ENCODE measurements at places on chromosomes 2 and 18.

GRCh38 chr2:85998071-85998991 is 107.4 kb downstream of the POLR1A start:
- DNase-seq: no peak

GRCh38 chr2:1736997-1737480 is 7.3 kb downstream of the PXDN start:
- no peak for DNase-seq

GRCh38 chr2:203908066-203908796 is 28.3 kb upstream of the ICOS start:
- DNase-seq: no peak

DNA sequence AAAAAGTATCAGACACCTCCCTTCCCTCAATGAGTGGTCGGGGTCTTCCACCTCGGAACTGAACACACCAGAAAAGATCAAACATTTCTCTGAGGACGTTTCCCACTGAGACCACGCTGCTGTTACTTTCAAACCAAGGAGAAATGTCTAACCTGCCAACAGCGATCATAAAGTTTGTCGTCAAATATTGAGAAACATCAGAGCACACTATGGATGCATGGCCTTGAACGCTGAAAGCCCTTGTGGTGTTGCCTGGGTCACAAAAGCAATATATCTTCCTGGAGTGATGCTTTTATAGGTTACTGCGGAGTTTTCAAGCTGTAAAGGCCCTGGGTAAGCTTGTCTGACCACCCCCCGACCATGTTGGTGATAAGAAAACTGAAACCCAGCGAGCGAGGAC is 70.2 kb upstream of the ID2 start:
- DNase-seq: no peak

GRCh38 chr2:86543335-86543734 is 19.9 kb downstream of the CHMP3 start:
- no peak for DNase-seq

DNA sequence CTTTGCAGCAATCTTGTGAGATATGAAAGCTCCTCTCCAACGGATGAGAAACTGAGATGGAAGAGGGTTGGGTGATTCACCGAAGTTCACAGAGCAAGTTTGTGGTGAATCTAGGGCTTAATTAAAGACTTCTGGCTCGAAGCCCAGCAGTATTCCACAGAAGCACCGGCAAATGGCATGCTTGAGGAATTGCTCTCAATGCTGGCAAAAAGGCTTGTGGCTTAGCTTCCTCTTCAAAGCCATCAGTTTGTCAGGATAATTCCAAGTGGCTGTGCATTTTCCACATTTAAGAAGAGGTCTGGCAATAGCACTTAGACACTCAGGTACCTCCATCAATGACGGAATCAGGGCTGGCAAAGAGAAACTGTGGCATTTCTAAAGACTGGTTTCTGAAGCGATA is 98.7 kb upstream of the SLC66A3 start:
- no peak for DNase-seq

GRCh38 chr2:190304404-190304803 is 15.2 kb downstream of the HIBCH start:
- no peak for DNase-seq

DNA sequence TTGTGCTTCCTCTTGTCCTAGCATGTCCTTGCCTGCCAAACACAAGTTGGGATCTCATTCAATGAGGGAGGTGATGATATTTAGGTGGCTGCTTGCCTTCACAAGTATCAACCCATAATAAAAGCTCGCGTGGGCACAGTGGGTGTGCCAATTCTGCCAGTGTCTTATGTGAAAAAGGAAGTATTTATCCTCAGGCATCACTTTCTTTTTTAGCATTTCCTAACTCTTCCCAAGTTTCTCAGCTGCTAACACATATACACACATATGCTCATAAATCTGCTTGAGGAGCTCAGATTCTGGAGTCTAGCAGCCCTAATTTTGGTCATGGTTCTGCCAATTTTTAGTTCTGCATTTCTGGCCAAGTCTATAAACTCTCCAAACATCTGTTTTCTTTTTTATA is 319.5 kb upstream of the HNMT start:
- no peak for DNase-seq

DNA sequence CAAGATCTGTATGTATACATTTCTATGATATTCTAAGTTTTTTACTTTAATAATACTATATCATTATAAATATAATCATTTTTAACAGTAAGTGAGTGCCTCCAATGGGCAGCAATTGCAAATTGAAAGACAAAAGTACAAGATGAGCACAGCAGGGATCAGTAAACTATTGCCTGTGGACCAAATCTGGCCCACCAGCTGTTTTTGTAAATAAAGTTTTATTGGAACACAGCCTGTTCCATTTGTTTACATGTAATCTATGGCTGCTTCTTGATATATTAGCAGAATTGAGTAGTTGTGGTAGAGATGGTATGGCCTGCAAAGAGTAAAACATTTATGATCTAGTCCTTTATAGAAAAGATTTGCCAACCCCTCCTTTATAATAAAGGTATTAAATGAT is 43.2 kb downstream of the CHST9 start:
- DNase-seq: no peak

GRCh38 chr2:211930331-211930730 is 608.3 kb downstream of the ERBB4 start:
- no peak for DNase-seq

- no peak for DNase-seq
Measured at GRCh38 chr18:711310-711656, 1.1 kb downstream of the ENOSF1 start.

DNA sequence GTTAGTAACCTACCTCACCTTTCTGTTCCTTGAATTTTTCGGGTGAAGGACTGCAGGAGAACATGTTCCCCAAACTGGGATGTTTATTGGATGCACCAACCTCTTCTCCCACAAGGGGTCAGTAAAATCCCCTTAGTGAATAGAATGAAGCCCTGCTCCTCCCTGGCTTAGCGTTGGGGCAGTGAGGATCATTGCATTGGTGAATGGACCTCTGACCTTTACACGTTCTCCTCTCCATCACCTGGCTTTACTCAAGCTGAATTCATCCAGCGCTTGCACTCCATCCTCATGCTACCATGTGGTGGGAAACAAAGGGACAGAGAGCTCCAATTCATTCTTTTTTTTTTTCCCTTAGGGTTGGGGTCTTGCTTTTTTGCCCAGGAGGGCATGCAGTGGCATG is 157.2 kb downstream of the MIB1 start:
- no peak for DNase-seq

Data from activated CD8-positive, alpha-beta memory T cell treated with anti-CD3 and anti-CD28 coated beads for 48 hours (primary cell).